NCI-H526 treated with DMSO at 0.1 percent for 48 hours (cell line): ENCODE measurements at places on chromosomes 6 and 20.

- no peak for DNase-seq
These were observed 648.8 kb downstream of the EPHA7 start for GRCh38 chr6:92770540-92770939.

GRCh38 chr20:34377072-34377847 lies 14.2 kb downstream of the ITCH start:
- DNase-seq: no peak

GRCh38 chr20:3514012-3514642 lies 43.3 kb downstream of the ATRN start:
- DNase-seq: no peak

DNA sequence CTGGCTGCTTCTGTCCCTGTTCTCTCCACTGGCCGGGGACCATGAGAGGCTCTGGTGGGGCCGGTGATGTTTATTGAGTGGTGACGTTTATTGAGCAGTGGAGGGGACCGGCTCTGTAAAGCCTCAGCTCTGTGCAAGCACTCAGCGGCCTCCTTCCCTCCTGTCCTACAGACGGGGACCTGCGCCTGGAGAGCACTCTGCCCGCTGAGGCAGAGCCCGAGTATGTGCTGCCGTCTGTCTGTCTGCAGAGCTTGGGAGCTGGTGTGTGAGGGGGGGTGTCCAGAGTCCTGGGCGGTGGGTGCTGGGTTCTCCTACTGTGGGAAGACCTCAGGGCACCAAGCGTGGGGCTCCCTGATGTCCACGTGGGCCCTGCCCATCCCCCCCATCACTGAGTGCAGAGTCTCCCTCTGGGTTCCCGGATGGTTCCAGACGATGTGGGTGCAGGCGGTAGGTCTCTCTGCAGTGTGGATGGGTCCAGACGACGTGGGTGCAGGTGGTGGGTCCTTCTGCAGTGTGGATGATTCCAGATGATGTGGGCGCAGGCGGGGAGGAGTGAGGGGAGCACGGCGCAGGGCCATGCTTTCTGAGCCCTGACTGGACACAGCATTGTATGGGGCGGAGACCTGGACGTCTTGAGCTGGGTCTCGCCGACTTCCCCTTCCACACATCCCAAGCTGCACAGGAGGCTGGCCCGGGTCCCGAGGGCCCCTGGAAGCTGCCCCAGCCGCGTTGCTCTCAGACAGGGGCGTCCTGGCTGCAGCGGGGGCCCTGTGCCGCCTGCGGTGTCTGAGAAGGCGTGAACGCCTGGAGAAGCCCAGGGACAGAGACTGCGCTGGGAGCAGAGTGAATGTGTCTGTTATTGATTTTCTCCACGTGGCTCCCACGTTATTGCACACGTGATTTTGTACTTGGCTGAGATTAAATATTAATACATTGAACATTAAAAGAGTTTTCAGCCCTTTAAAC lies 14.9 kb upstream of the BHLHE23 start:
- no peak for DNase-seq

GRCh38 chr6:3749977-3750316 lies 1.6 kb downstream of the PXDC1 start:
- DNase-seq: no peak

- DNase-seq: no peak
These were observed at the start of gene EYS for GRCh38 chr6:65707126-65707826. EYS (minus strand) TSS chr6:65707226; CDS start chr6:65495410, 211,816 bp downstream.

DNA sequence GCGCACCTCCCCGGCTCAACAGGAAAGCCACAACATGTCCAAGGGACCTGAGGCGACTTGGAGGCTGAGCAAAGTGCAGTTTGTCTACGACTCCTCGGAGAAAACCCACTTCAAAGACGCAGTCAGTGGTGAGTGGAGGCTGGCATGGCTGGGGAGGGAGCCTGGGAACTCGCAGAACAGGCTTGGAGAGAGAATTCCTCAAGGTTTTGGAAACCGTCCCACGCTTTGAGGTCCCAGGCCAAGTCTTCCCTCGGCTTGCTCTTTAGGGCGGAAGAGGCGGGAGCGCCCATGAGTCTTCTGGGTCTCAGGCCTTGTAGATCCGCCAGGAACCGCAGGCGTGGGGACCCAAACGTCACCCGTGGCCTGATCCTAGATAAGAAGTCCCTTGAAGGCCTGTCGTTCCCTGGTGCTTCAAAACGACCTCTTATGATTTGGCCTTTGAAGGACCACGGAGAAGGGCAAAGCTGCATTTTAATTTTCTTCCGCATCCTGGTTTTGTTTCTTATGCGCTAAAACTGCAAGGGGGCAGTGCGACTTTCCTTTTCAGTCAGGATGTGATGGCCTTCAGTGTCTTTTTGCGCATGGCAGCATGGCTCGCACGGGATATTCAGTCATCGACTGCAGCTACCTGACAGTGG lies 2.0 kb downstream of the LAMP5 start:
- no peak for DNase-seq

- DNase-seq: no peak
These were observed 25.3 kb upstream of the CTAGE9 start for GRCh38 chr6:131736003-131736596.

DNA sequence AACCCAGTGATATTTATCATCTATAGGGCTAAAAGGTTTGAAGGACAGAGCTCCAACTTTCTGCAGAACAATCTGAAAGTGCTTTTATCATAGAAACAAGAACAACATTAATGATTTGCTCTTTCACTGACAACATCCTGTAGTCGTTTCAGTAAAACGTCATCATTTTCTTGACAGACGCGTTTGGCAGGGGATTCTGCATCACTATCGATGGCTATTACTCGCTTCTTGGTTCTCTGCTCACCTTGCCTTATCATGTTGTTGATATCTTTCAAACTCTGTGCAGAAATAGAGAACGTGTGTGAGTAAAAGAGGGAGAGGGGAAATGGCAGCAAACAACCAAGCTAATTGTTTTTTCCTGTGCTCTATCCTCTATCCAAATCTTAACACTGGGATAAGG lies 47.1 kb upstream of the SAMHD1 start:
- no peak for DNase-seq

DNA sequence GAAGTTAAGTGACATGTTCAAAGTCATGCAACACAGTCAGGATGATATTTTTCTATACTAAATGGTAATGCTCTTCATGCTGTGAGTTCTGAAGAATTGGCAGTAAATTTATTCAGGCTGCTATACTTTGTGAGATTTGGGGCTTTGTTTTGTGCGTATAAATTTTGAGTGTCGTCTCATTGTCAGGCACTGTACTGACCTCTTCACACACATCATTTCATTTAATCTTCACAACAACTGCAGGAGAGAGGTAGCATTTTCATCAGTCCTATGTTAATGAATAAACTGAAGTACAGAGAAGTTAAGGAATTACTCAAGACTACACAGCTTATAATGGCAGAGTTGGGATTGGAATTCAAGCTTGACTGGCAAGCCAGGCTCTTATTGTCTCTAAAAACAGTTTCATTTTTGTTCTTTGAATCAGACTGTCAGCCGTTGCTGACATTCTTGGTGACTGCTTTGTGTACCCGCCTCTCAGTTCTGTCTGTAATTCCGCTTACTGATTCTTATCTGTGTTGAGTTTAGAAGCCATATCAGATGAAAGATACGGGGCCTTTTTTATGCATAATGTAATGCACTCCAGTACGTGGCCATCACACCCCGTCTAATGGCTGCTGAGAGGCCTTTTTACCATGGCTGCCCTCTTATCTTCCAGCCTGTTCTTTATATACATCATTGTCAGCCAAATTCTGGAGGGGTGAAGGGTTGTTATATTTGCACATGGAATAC lies 274.9 kb downstream of the UTRN start:
- DNase-seq: no peak

GRCh38 chr6:161369339-161369738 lies 95.5 kb upstream of the AGPAT4 start:
- no peak for DNase-seq

DNA sequence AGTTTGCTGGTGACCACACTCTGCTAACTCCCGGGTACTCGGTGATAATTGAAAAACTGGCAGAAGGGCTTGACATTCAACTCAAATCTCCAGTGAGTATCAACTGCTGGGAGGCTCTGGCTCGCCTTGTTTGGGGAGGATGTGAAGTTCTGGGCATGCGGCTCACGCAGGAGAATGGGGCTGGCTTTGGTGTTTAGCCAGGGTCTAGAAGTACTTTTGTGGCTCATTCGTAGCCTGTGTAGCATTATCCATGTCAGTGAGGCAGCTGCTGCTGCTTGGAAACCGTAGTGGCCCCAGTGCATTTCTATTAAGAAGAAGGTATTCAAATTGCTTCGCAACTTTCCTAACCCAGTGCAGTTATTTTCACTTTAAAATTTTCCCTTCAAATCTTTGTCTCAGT lies 52.2 kb downstream of the KDM1B start:
- DNase-seq: no peak

GRCh38 chr20:19996917-19997316 lies 20.2 kb upstream of the NAA20 start:
- no peak for DNase-seq

- DNase-seq: no peak
These were observed 118.7 kb upstream of the SLC22A16 start for GRCh38 chr6:110595112-110595511.

GRCh38 chr6:150443621-150444020 lies 74.8 kb downstream of the IYD start:
- no peak for DNase-seq

GRCh38 chr6:90095788-90096187 lies 200.9 kb downstream of the BACH2 start:
- no peak for DNase-seq

GRCh38 chr6:148671952-148672351 lies 74.9 kb upstream of the UST start:
- no peak for DNase-seq

- peak; percentile 44 for DNase-seq
These were observed 123.3 kb upstream of the DUSP22 start for GRCh38 chr6:168865-169455.

DNA sequence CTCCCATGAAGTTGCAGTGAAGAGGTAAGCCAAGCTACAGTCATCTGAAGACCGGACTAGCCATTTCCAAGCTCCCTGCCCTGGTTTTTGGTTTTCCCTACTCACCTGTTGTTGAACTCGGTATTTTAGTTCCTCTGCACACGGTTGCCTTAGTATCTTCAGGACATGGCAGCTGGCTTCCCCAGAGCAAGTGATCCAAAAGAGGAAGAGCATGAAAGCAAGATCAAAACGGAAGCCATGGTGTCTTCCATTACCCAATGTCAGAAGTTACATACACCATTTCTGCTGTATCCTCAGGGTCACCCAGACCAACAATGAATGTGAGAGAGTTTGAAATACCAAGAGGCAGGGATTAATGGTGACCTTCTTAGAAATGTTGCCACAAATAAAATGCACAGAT lies 276.6 kb upstream of the CNR1 start:
- no peak for DNase-seq

- no peak for DNase-seq
These were observed 585.3 kb upstream of the ARID1B start for GRCh38 chr6:156191895-156192294.

GRCh38 chr20:20188647-20189046 lies 136.3 kb downstream of the CFAP61 start:
- no peak for DNase-seq

DNA sequence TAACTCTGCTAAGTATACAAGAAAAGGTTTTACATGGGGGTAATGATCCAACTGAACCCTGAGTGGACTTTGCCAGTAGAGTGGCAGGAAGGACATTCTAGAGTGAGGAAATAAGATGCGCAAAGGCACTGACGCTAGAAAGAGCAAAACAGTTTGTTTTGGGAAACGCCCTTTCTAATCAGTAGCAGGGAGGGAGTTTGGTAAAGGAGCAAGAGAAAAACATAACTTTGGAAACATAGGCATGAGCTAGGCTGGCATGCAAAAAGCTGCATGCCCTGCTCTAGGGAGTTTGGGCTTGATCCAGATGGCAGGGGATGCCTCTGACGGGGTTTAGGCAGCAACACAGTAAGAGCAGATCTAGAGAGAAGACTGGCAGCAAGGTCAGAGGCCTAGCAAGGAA lies 135.2 kb downstream of the DST start:
- no peak for DNase-seq

DNA sequence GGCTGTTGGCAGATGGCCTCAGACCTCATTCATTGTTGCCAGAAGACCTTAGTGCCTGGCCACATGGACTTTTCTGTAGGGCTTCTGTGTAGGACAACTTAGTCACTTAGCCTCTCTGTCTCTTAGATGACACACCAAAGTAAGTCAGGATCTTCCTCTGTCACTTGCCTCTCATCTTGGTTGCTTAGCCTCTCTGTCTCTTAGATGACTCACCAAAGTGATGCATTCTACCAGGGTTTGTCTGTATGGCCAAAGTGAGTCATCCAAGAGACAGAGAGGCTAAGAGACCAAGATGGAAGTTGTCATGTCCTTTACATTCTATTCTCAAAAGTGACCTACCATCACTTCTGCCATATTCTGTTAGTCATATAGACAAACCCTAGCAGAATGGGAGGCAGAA lies 255.9 kb upstream of the DEFB112 start:
- DNase-seq: no peak

GRCh38 chr20:59077705-59078104 lies 35.1 kb upstream of the PRELID3B start:
- DNase-seq: no peak

GRCh38 chr6:72643214-72643613 lies 21.4 kb downstream of the KCNQ5 start:
- no peak for DNase-seq

GRCh38 chr6:73560182-73560732 lies 39.4 kb upstream of the EEF1A1 start:
- no peak for DNase-seq
